ENCODE measurements at places on chromosomes 11 and 22.

- DNase-seq = no peak
Measured at GRCh38 chr22:42371099-42371498, 61.1 kb downstream of the NFAM1 start.

GRCh38 chr11:117419482-117420142, 92.0 kb downstream of the CEP164 start:
- DNase-seq = no peak

DNA sequence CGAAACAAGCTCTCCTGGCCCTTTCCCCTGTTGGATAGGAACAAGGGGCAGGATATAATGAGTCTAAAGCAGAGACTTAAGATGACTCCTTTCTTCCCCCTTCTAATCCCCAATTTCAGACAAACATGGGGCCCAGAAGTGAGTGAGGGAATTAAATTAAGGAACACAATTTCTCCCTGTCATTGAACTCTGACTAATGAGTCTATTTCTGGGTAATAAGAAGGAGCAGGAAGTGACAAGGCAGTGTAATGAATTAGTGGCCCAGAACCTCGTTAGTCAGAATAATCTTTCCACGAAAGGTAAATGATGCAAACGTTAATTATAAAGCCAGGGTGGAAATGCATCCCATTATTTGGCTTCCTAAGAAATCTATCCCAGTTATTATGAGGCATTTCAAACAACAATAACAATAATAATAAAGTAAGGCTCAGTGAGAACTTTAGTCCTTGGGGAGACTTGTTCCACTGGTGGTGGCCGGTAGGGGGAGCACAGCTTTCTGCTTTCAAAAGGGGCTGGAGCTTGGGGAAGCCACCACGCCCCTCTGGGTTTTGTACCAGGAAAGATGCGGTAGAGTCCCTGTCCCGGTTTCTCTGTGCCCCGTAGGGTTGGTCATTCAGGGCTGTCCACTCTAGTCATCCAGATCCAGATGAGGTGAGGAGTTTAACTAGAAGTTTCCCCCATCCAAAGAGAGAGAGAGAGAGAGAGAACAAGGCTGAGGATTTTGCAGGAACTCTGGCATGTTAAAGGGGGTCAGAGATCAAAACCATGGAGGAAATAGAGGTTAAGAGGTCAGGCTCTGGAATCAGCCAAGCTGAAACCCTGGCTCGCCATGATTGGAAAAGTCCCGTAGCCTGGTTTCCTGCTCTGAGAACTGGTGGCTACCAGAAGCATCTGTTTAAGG, 298.3 kb downstream of the NTM start:
- DNase-seq = no peak

DNA sequence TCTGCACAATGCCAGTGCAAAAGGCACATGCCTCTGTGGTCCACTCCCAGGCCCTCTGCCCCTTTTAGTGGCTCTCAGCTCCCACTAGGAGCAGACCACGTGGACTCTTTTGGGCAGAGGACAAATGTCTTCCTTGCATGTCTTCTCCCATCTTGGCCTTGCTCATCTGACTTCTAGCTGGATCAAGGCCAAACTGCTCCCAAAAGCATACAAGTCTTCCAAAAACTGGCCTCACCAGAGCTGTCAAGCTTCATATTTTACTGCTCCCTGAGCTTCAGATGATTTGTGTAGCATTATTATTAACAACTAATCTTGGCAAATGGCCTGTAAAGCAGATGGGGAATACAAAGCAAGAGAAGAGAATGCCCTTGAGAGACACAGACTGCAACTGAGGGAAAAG, 6.9 kb downstream of the SMPD1 start:
- DNase-seq = peak; percentile 46

DNA sequence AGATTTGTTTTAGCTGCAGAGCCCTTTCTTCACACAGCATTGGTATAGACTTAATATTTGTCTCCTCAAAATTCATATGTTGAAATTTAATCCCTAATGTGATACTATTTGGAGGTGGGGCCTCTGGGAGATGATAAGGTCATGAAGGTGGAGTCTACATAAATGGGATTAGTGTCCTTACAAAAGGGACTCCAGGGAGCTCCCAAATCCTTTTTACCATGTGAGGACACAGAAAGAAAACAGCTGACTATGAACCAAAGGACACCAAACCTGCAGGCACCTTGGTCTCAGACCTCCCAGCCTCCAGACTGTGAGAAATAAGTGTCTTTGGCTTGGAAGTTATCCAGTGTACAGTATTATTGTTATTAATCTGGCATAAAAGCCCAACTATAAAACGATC, 10.2 kb downstream of the SLC35F2 start:
- DNase-seq = no peak

- DNase-seq = no peak
Measured at GRCh38 chr22:26482161-26482560, 1.4 kb downstream of the HPS4 start.

GRCh38 chr11:79332017-79332416, 108.8 kb downstream of the TENM4 start:
- no peak for DNase-seq

DNA sequence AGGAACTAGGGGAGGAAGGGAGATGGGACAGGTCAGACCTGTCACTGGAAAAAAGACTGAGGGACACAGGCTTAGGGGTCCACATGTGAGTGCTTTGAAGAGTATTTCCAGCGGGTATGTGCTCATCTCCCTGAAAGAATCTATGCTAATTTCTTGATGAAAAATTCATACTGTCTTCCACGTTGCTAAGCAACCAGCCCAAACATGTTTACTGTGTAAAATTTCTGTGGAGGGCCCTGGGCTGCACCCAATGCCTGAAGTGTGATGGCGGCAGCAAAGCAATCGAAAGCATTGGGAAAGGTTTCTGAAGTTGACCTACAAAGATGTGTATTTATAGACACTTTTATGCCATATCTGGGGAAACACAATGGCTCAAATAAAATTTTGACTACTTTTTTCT, 7.4 kb downstream of the SYT13 start:
- DNase-seq = no peak

GRCh38 chr11:117930668-117931330, 1.6 kb upstream of the TMPRSS13 start:
- peak; percentile 48 for DNase-seq

DNA sequence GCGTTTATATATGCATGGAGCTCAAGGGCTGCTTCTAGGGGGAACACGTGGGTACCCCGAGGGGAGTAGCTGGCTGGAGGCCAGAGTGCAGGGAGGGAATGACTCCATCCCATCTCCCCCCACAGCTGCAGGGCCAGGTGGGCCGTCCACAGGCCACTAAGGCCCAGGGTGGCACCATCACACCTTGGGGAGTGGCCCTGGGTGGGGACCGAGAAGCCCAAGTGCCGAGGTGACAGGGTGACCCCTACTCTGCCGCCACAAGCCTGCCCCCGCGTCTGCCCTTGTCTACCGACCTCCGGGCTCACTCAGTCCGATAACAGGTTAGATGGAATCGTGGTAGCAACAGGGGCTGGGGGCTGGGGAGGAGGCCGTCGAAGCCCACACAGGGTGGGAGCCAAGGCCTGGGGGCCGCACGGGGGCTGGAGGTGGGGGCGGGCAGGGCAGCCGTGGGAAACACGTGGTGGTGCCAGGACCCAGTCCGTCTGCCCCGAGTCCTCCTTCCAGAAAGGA, 125.7 kb downstream of the KCNQ1OT1 start:
- DNase-seq = no peak

DNA sequence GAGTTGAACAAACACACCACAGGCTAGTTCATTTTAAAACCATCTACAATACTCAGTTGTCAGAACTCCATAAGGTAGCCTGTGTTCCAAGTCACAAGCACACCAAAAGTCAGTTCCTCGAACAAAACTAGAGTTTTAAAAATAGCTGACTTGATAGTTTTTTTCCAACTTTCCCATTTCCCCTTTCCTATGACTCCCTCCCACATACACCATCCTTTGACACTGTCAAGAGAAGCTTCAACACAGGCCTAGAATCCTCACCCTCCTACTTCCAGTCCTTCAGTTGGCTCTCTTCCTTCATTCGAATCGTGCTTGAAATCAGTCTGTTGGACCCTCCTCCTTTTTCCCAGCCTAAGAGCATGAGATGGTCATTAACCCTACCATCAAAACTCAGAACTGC, 105.7 kb upstream of the AKIP1 start:
- no peak for DNase-seq

DNA sequence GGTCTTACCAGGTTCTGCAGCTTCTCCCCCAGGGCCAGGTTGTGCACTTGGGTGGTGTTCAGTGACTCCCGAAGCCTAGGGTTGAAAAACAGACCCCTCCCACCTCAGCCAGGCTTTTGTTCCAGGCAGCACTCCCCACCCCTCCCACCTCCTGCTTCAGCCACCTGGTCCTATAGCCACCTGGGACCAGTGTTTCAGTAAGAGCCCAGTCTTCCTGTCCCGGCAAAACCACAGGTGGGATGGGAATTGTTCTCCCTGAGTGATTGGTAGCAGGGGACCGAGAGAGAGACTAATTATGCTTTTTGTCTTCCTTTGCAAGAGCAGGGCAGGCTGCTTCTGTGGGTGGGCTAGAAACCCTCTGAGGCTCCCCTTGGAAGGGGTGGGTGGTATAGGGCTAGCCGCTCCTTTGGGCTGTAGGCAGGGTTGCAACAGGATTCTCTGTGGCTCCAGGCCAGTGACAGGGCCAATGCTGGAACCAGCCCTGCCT, 8.5 kb upstream of the NAALADL1 start:
- DNase-seq = no peak

GRCh38 chr11:103683576-103683975, 352.9 kb upstream of the DDI1 start:
- DNase-seq = no peak

GRCh38 chr22:46002757-46003270, 25.9 kb upstream of the WNT7B start:
- DNase-seq = no peak

DNA sequence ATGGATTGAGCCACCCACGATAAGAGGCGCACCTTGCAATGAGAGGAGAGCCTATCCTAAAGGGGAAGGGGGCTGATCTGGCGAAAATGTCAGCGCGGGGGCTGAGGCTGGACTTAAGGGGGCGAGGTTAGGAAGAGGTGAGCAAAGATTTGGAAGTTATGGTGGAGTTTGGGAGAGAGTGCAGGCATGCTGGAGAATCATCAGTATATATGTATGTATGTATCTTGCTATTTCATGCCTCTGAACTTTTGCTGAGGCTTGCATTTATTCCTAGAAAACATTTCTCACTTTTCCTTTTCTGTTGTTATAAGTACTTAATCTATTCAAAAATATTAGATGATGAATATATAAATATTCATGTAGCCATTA, 17.2 kb upstream of the THRSP start:
- no peak for DNase-seq

DNA sequence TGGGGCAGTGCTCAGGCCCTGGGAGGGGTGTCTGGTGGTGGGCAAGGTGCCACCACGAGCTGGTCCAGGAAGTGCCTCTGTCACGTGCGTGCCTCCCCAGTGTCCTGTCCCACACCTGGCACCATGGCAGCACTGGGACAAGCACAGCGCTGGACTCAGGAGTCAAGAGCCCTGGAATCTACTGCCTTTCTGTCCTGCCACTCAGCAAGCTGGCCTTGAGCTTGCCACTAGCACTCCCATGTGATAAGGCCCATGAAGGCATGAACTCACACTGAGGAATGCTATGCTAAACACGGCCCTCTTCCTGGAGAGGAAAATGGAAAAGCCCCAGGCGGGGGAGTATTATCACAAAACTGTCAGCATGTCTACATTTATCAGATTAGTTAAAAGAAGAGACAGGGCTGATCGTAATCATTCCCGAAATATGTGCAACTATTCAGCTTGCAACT, 50.7 kb upstream of the SLC35C1 start:
- peak; percentile 44 for DNase-seq

- DNase-seq = no peak
Measured at GRCh38 chr22:31367426-31367825, 21.3 kb upstream of the PATZ1 start.

DNA sequence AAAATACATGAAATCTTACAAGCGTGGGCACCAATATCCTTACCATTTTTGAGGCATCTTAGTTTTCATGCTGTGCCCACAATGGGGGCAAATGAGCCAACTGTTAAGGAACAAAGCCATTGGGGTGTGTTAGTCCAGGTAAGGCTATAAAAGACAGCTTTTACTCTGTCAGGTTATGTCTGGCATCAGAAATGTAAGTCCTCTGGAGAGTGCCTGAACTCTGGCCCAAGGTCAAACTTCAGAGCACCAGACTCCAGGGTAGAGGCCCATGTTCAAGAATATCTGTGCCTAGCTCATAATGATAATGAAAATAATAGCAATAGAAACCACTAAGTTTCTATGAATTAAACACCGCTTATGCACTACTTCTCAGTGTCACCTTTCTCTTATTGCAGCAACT, 105.5 kb downstream of the CSNK2A3 start:
- DNase-seq = no peak

DNA sequence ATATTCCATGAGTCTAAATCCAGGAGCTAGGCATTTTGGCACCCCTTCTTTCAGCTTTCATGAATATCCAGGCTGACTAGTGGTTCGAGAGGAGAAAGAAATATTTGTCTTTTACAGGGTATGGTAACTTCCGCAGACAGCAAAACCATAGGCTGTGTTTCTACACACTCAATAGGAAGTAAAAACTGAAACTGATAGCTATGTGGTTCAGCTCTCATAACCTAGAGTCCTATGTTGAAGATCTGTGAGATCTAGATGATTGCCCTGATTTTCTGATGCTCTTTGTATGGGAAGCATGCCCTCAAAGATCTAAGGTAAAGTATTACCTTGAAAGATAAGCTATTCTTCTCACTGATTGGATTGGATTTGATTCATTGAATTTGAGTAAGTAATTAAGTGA, 118.3 kb downstream of the CD44 start:
- no peak for DNase-seq

DNA sequence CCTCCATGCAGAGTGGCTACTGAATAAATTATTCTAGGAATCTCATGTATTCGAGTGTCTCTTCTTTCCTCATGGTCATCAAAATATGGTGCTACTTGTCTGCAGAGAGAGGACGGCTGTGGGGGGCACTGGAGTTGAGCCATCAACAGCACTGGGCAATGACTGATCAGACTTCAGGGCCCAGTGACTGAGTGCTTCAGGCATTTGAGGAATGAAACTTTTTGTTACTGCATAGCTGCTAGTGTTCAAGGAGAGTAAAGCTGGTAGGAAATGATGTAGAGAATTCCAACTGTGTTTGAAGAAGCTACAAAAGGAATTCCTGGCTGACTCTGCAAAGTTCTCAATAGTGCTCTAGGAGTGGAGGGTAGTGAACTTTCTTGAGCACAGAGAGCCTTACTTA, 277.7 kb downstream of the CADM1 start:
- no peak for DNase-seq

GRCh38 chr22:42905702-42906183, 48.7 kb upstream of the ARFGAP3 start:
- DNase-seq = no peak

DNA sequence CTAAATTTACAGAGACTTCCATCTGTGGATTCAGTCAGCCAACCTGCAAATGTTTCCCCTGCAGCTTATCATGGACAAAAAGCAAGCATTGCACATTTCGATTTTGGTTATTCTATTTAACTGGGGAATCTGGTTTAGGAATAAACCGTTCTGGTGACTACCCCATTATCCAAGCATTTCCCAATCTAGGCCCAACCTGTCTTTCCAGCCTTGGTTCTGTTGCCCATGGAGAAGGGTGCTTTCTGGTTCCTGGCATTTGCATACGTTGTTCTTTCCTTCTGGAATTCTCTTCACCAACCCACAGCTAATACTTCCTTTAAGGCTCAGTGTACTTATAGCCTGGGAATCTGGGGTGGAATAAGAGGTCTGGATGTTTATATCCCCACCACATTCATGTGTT, 1.4 kb upstream of the TMEM123 start:
- no peak for DNase-seq
